A549 (cell line): ENCODE measurements at places on chromosomes 7 and 10. TPM values are rescaled to one million over a fixed set of nuclear protein-coding genes. Genes with fewer than 3 reads are reported as not detected.

Gene RPEL1
- polyA plus RNA-seq, result 0.13 to 0.20 TPM (median 0.16 TPM) in 3 replicates

Gene FLNC
- polyA plus RNA-seq, result 3.2 to 3.4 TPM (median 3.4 TPM) in 3 replicates

DNA sequence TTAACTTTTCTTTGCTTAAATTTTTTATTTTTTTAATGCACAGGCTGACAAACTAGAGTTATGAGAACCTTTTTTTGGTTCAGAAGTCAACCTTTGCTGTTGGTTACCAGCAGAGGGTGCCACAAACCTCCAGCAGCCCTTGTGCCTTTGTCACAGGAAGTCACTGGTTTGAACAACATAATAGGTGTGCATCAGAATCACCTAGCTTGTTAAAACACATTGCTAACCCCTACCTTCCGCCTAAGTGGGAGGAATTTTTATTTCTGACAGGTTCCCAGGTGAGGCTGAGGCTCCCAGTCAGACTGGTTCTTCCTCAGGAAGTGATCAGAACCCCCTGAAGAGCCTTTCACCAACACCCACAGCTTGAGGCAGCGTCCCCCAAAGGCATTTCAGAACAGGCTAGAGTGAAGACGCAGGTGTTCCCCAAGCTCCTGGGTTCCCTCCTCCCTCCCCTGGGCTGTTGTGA, 22.6 kb upstream of the VDAC2 start:
- peak; percentile 83 for DNase-seq

- peak; percentile 58 for DNase-seq
These were observed 27.1 kb upstream of the TNRC18 start for GRCh38 chr7:5450549-5451327.

DNA sequence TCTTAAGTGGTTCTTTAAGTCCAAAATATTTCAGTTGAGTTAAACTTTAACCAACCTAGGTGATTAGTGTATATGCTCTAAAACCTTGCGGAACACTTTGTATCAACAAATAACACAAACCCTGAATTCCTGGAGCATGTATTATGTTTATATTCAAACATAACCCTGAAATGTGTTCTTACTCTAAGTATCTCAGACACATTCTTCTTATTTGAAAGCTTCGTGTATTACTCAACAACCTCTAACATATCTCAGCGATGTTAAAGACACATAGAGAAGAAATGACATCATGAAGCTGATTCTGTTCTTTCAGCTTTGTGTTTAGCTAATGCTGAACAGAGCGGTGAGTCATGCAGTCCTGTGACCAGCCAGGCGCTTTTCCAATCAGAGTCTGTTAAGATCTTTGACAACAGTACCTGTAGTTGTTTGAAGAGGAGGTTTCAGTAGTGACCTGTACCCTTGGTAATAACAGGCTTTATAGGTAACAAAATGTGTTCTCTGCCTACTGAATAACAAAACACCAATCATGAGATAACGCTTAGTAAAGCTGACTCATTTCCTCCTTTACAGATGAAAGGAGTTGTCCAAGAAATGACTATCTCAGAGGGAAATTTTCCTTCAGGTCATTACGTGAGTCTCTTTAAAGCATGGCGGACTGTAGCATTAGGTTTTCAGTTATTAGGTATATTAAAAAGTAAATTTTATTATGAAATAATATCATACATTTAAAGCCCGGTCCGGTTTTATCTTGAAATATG, 67.3 kb upstream of the KLF6 start:
- peak; percentile 94 for DNase-seq

DNA sequence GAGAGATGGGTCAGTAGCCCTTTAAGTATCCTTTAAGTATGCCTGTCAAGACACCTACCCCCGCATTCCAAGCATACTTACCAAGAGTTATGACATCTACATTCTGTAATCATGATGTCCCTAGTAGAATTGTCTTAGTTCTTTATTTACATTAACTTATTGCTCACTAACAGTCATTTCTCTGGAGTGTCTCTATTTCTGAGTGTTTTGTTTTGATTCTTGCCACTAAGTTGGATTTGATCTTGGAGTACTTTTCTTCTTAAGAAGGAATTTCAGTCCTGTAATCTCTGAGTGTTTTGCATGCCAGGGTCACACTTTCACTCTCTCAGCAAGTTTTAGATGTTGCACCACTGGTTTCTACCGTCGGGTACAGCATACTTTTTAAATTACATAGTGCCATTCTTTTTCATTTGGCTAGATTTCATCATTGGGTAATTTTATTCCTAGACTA, 1053.9 kb downstream of the KCNMA1 start:
- DNase-seq, result peak; percentile 38
